ENCODE measurements at places on chromosomes 5 and 9. TPM values are rescaled to one million over a fixed set of nuclear protein-coding genes. Genes with fewer than 3 reads are reported as not detected.

- DNase-seq, result no peak
These were observed 75.9 kb upstream of the SELENOP start for GRCh38 chr5:42887575-42887974.

DNA sequence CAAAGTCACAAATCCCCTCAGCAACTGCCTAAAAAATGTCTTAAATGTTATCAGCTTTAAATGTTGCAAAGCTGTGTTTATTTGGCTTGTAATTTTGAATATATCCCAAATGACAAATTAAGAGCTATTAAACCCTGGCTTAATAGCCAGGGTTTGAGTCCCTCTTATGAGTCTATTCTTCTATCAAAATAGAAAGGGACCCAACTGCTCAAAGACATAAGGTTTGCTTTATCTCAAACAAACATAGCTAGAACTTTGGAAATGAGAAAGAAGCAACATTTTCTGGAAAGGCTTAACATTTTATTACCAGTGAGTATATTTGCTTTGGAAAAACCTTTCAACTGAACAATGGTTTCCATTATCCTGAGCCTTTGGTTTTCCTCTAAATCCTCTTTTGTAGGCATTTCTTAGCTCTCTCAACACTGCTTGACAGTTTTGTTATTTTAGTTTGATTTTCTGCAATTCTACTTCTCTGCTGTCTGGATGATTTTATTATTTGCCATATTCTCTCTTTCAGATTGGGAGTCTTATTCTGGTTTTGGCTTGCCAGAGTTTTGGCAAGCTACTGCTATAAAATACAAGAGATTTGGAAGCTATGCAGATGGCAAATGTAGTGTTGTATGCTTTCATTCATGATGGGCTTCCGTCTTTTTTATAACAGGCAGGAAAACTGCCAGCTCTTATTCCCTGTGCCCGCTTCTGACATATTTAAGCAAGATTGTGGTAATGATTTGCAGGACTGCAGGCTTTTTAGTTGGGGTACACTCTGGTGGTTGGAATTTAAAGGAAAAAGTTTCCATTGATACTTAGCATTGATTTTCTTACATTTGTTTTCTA lies 734.9 kb downstream of the DTWD2 start:
- peak; percentile 36 for DNase-seq

GRCh38 chr5:165405340-165405739 lies 1899.9 kb downstream of the MAT2B start:
- DNase-seq, result no peak

DNA sequence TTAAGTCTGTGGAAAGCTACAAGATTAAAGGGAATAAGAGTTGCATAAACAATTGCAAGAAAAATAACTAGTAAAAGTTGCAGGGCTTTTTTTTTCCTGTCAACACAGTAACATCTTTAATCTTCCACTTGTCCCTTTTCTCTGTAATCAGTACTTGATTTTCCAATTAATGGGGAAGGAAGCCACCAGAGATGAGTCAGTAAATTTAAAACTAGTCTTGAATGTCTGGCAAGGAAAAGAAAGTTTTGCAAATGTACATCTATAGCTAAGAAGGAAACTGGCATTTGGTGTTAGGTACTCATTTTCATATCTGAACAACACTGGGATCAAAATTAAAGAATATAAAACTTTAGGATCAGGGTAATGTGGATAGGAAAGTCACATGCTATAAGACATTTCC lies 17.1 kb downstream of the DAP start:
- no peak for DNase-seq

DNA sequence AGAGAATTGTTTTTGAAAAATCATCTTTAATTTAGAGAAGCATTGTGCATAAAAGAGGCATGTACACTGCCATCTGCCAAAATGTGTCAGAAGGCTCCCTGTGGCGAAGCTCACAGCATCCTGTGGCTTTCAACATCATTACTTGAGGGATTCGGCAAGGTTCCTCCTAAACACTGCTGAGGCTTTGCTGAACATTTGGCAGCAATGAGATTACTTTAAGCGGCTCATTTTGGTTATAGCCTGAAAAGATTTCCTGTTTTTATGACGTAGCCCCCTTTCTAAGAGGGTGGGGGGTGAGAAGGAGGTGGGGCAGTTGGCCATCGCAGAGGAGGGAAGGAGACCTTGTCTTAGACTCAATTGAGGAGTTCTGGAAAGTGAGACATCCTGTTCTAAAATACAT lies 469.4 kb downstream of the RASEF start:
- DNase-seq, result no peak

PCDHB12 gene
- 2.2 TPM for total RNA-seq

DNA sequence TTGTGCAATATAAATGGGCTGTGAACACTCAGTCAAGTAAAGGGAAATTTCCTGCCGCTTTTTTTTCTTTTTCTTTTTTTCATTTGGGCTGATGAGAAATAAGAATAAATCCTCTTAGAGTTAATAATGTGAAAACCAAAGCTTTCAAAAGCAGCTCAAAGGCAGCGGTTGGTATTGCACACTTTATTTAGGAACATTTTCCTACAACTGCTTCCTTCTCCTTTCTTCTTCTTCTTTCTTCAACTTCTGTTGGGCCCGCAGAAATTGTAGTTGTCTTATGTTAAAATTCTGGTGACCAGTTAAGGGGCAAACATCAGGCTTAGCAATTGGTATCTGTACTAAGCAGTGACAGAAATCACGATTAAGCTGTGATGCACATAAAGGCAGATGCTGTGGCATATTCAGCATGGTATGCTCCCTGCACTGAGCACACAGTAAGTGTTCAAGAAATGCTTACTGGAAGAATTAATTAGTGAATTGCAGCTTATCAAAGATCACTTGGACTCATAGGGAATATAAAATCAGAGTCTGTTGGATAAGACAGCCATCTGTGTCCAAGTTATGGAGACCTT lies 85.4 kb downstream of the ANKRD55 start:
- DNase-seq, result no peak

DNA sequence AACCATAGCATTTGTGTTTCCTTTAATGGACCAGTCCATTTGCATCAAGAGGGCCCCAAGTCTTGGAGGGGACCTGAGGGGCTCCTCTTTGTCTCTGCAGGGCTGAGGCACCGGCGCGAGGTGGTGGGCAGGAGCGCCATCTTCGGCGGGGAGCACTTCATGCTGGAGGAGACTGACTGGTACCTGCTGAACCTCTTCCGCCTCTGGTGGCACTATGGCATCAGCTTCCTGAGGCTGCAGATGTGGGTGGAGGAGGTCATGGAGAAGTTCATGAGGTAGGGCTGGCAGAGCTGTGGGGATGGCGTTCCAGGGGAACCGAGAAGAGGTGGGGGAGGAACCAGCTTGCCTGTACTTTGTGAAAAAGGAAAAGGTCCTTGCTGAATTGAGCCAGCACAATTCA lies 6.1 kb downstream of the PCYOX1L start:
- no peak for DNase-seq

GRCh38 chr9:33228606-33229005 lies 11.4 kb upstream of the SPINK4 start:
- no peak for DNase-seq

NMUR2 gene
- total RNA-seq, result 0.10 TPM

OTULINL gene
- 7.5 TPM for total RNA-seq

GRCh38 chr9:34179213-34180136 lies 632 bp downstream of the UBAP1 start:
- DNase-seq, result peak; percentile 75

- no peak for DNase-seq
These were observed 4.7 kb downstream of the PFDN1 start for GRCh38 chr5:140298183-140298601.

GRCh38 chr5:138622051-138622450 lies 46.9 kb upstream of the HSPA9 start:
- no peak for DNase-seq

DNA sequence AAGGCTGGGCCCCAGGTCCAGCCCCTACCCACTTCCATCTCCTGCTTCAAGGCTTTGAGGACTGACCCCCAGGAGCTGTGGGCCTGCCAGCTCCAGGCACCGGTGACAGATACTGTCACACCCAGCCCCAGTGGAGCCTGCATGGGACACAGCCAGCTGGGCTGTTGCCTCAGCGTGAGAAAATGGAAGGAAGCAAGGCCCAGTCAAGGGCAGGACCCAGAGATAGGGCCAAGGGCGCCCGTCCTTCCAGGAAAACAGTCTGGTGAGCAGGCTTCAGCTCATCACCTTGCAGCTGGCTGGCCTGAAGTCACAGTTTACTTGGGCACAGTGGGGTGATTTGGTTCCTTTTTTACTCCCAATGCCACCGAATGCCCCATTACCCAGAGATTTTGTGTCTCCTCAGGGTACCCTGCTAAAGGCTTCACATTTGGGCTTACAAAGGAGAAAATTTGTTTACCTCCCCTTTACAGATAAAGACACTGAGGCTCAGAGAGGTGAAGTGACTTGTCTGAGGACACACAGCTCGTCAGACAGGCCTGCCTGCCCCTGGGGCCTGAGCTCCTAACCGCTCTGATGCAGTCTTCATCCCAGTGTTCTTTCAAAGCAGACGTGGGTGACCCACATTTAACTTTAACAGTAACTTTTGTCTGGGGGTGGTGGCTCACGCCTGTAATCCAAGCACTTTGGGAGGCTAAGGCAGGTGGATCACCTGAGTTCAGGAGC lies 21.5 kb upstream of the WDR38 start:
- no peak for DNase-seq

- no peak for DNase-seq
These were observed 2.4 kb upstream of the IL7R start for GRCh38 chr5:35854248-35854647.

JADE2 gene
- 9.0 TPM for total RNA-seq

CDKN2AIPNL gene
- total RNA-seq, result 16.0 TPM

MYMK gene
- total RNA-seq, result 0.89 TPM

- no peak for DNase-seq
These were observed 23.8 kb downstream of the CD14 start for GRCh38 chr5:140609126-140609525.

PCDHGA7 gene
- 3.5 TPM for total RNA-seq

TIMD4 gene
- total RNA-seq, result 1.4 TPM

TAS2R1 gene
- total RNA-seq, result not detected

GRCh38 chr5:141094481-141095262 lies at the start of gene PCDHB2:
PCDHB2 (plus strand) TSS chr5:141094615; CDS start chr5:141094791, 176 bp downstream.
- DNase-seq, result no peak

GGTA1 gene
- 9.6 TPM for total RNA-seq

DNA sequence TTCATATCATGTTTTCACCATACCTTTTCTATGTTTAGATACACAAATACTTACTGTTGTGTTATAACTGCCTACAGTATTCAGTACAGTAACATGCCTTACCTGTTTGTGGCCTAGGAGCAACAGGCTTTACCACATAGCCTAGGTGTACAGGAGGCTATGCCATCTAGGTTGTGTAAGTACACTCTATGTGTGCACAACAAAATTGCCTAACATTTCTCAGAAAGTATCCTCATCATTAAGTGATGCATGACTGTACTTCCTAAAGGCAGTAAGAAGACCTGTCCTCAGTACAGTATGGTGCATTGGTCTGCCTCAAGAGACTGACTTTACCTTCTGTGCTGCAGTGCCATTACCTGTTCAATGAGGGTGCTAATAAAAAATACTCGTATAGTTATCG lies 7.9 kb downstream of the TXN start:
- DNase-seq, result no peak

DNA sequence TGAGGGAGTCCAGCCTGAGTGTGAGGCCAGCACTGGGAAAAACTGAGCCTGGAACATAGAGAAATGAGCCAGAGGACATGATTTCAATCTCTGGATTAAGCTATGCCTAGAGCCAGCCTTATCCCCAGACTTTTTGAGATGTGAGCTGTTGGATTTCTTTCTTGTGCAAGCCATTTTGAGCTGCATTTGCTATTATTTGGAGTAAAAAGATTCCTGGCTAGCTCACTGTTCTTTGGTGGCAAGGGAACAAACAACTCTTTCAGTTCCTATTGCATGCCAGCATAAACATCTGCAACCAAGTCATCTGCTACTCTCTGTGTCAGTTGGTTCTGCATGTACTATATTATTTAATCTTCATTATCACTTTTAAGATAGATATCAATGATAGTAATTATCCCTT lies 70.1 kb upstream of the MAN2A1 start:
- DNase-seq, result peak; percentile 58

GRCh38 chr9:131799177-131799823 lies 59.4 kb upstream of the RAPGEF1 start:
- no peak for DNase-seq

DMRT2 gene
- 11.8 TPM for total RNA-seq

DNA sequence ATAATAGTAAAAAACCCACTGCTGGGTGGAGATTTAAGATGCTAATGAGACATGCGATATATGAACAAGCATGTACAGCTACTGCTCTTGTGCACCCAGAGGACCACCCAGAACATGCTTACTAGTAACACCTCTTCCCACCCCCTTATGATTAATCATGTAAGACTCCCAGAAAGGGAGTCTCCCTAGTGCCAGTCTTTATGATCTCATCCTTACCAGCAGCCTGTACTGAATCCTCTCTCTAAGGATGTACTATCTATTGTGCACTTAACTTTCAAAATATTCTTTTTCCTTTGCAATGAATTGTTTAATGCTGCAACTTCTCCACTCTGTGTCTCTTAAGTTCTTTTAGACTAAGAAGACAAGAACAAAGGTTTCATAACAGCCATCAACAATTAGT lies 9.1 kb upstream of the MAT2B start:
- DNase-seq, result no peak

GRCh38 chr5:60092671-60093422 lies 199.3 kb upstream of the PDE4D start:
- no peak for DNase-seq

CARTPT gene
- total RNA-seq, result not detected

GRCh38 chr5:150406103-150406722 lies 6.5 kb downstream of the CD74 start:
- no peak for DNase-seq

DNA sequence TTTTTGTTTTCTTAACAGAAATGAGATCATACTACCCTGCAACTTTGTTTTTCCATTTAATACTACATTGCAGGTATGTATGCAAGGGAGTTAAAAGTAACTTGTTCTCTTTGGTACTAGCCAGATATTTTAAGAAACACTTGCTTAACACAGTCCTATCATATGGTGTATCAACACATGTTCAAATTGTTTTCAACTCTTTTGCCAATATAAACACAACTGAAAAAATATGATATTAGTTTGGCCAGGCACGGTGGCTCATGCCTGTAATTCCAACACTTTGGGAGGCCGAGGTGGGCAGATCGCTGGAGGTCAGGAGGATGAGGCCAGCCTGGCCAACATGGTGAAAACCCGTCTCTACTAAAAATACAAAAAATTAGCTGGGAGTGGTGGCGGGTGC lies 41.6 kb downstream of the RNF38 start:
- DNase-seq, result no peak

SLC24A2 gene
- 0.30 TPM for total RNA-seq

- DNase-seq, result no peak
These were observed 188.9 kb downstream of the SLIT3 start for GRCh38 chr5:169112016-169112415.

DNA sequence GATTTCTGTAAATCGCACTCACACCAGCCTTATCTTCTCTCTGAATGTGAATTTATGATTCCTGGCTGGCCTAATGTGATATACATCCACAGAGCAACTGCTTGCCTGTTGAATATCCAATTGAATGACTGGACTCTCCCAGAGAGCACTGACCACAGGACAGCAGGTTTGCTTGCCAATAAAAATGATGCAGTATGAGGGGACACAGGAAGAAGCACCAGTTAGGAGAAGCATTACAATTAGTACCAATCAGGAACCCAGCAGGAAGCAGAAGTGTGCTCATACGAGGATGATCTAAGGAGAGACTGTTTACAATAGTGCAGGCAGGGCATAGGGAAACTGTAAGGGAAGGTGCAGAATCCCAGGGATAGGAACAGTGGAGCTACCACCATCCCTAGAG lies 127.2 kb upstream of the ZNF366 start:
- no peak for DNase-seq

- DNase-seq, result no peak
These were observed 7.9 kb downstream of the TJP2 start for GRCh38 chr9:69181908-69182353.

- DNase-seq, result no peak
These were observed 19.3 kb downstream of the PTPN3 start for GRCh38 chr9:109478665-109479380.

Data from skin of body (tissue), 3 donors.